ENCODE measurements at places on chromosomes 12 and 14.
A peak's percentile ranks its signal among the peaks of the same experiment; 100 is the strongest.

DNA sequence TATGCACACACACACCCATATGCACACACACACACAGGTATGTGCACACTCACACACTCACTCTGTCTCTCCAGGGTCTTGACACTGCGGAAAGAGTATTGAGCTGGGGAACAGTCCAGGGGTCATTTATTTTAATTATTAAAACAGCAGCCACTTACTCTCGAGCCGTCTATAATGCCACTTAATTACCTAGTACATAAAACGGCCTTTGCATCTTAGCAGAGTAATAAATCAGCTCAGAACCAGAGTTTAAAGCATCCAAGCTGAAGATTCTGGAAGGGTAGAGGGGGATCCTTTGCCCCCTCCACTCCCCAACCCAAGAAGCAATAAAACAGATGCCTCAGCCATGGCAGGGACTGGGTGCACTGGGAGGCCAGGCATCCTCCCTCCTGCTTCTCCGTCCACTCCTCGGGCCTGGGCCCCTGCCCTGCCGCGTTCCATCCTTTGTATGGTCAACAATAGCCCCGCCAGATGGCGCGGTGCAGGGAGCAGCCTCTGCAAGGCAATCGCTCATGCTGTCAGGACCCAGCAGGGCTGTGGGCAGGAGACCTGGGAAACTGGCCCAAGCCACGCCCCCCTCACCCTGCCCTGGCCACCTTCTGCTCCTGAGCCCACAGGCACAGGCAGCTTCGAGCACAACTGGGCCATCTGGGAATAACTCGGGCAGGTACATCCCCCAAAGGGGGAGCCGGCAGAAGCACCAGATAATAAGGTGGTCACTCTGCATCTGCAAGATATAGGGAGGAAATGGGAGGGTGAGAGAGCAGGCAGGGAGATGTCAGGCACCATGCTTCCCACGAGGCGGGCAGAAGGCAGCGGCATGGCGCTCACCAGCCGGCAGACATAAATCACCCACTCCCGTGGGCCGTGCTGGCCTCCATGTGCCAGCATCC, 40.9 kb downstream of the CCDC85C start:
- no peak for DNase-seq

DNA sequence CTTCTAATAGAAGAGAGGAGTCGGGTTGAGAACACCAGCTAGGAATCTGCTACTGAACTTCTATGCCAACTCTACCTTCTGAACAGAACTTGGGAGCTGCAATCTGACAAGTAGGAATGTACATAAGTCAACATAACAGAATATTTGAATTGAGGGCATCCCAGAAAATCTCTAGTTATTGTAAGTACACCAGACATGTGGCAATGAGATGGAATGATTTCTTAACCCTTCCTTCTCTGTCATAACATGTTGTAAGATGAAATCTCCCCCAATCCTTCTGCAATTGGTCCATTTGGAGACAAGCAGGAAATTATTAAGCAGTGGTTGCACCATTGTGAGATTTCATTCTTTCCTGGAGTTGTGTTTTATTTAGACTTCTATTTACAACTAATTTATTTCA, 68.7 kb upstream of the TMPO start:
- no peak for DNase-seq

DNA sequence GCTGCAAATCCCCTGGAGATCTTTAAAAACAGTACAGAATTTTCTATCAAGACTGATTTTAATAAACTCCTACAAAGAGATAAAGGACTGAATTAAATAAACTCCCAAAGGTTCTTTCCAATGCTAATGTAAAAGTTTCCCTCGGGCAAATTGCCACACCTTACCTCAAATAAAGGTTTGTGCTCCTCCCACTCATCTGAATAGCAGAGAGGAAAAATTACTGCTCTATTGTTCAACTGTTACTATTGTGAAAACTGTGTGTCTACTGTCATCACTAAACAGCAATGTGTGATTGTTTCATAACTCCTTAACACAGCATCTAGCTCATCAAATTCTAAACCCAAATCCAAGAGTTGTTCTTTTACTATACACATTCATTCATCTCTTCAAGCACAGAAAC, 3.2 kb downstream of the SPTLC2 start:
- DNase-seq: no peak

DNA sequence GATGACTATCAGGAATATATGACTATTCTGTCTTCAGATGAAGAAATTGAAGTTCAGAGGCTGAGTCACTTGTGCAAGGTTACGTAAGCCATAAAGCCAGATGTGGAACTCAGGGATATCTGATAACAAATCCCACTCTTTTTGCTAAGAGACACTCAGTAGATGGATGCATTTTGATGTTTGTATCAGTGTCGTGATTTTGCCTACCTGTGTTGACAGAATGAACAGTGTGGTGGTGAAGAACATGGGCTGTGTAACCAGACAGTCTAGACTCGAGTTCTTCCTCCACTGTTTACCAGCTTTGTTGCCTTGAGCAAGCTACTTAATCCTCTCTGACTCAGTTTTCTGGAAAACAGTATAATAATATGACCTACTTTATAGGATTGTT, 93.9 kb downstream of the DAAM1 start:
- no peak for DNase-seq

- no peak for DNase-seq
Measured at GRCh38 chr14:78614593-78614992, 444.4 kb downstream of the NRXN3 start.

- no peak for DNase-seq
Measured at GRCh38 chr14:93712079-93712837, 76.0 kb downstream of the PRIMA1 start.

GRCh38 chr14:60304509-60304908, 55.5 kb downstream of the PPM1A start:
- DNase-seq: no peak

GRCh38 chr12:102475355-102475754, 5.0 kb downstream of the IGF1 start:
- DNase-seq: no peak

DNA sequence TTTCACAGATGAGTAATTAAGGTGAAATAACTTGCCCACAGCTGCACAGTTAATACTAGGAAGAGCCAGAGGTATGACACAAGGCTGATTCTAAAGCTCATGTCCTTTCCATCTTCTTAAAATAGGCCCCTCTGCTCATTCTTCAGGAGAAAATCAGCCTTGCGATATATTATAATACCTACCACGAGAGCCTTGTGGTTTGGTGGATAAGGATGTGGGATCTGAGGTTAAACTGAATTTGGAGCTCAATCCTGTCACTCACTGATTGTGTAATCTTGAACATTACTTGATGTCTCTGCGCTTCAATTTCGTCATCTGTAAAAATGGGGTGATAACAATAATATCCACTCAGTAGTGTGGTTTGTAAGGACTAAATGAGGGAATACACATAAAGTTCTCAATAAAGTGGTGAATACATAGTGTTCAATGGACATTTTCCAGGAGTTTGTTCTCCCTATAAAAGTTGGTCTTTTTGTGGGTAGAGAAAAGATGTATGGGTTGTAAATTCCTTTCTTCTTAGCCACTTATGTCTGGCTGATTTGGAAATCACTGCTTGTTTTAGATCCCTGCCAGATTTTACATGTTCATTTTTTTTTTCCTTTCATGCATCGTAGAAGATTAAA, 25.1 kb upstream of the ATP2B1 start:
- no peak for DNase-seq

DNA sequence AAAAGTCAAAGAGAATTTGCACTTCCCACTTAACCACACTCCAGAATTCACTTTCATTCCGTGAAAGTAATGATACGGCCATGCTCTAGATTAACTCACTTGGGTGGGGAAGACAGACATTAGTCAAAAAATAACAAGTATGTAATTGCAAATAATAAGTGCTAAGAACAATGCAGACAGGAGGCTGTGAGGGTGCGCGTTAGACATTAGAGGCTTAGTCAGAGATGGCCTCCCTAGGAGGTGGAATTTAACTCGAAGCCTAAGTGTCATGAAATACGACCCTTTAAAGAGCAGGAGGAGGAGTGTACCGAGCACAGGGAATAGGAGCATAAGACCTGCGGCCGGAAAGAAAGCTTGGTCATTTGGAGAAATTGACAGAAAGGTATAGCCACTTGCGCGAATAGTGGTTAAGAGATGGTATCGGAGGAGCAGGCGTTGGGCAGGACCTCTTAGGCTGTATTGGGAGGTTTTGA, 628 bp downstream of the SNRPF start:
- DNase-seq: no peak

DNA sequence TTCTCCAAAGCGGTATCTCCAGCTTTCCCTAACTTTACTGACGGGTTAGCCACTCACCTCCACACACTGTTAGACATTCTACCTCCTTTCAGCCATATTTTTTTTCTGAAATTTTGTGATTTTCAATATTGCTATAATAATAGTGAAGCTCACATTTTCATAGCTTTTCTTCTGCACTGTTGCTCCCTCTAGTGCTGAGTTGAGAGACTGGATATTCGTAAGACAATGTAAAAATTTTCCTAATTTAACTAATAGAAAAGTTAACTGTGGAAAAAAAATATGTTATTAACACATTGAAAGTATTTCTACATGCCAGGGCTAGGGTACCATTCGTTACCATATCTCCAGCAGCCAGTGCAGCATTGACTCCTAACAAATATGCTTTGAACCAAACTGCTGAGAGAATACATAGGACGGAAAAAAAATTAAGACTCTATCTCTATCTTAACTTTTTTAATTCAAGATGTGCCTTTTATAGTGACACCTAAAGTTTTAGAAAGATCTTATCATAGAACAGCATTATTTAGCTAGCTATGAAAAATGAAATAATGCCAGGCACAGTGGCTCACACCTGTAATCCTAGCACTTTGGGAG, 48.7 kb upstream of the ABCC9 start:
- no peak for DNase-seq

- no peak for DNase-seq
Measured at GRCh38 chr12:125104982-125105381, 39.7 kb downstream of the AACS start.

- peak; percentile 81 for DNase-seq
Measured at GRCh38 chr12:6872073-6873048, 742 bp downstream of the SPSB2 start.

- no peak for DNase-seq
Measured at GRCh38 chr12:48873096-48873495, 7.4 kb upstream of the RND1 start.

DNA sequence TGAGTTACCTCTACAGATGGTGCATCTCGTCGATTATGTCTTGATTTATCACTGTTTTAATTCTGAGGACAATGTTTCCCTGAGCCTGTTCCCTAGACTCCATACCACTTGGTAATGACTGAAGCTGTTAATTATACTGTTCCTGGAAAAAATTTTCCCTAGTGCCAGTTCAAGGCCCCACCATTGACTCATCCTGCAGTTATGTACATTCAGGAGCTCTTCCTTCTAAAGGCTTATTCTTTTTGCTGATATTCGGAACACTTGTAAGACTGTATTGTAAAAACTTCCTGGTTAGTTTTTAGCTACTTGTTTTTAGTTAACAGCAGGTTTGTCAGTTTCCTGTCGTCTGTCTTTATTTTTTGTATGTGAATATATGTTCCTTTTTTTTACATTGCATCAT, 30.4 kb upstream of the PPP2R5E start:
- DNase-seq: no peak

DNA sequence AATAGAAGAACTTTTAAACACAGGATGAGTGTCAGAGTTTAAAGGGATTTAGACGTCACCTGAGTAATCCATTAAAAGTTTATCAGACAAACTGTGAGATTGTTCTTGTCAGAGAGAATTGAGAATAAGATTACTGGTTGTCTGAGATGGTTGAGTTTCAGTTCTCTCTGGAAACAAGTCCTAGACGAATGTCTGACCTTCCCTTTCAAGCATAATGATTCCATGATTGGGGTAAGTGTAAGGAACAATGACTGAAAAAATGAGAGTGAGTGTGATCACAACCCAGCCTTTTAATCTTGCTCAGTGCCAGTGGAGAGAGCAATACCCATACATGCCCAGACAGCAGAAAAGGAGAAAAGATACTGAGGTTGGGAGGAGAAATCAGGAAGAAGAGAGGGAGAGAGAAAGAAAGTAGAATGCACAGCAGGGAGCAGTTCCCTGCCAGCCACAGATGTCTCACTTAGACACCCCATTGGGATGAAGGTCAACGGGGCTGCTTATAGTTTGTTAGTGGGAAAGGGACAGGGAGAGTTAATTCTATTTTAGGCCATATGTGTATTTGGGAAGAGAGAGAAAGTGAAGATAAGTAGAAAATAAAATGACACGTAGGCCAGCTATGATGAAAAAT, 4.3 kb downstream of the GRIP1 start:
- no peak for DNase-seq

GRCh38 chr14:23125933-23126524, 7.0 kb upstream of the CEBPE start:
- DNase-seq: no peak

GRCh38 chr12:97642911-97643310, 180.3 kb downstream of the RMST start:
- no peak for DNase-seq

DNA sequence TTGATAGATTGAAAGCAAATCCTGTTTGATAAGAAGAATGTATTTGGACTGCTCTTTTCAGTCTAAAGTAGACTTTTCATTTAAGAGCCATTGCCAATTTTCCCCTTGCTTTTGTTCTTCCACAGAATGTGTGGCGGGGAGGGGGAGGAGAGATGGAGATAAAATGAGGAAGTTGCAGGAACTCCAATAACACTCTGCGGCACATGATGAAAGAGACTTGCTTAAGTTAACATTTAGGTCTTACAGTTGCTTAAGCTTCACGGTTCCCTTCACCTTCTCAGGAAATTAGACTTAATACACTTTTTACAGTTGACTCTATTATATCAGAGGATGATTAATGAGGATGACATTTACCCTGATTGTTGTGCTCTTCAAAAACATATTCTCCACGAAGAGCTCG, 537.3 kb downstream of the TMTC2 start:
- no peak for DNase-seq

GRCh38 chr12:65470256-65470655, 191.8 kb downstream of the MSRB3 start:
- no peak for DNase-seq
